ENCODE measurements at places on chromosomes 4 and X.

- no peak for DNase-seq
Observed at GRCh38 chr4:7892212-7893019, 47.2 kb downstream of the AFAP1 start.

GRCh38 chr4:184168406-184169019 is 49.2 kb downstream of the ENPP6 start:
- peak; percentile 59 for DNase-seq

DNA sequence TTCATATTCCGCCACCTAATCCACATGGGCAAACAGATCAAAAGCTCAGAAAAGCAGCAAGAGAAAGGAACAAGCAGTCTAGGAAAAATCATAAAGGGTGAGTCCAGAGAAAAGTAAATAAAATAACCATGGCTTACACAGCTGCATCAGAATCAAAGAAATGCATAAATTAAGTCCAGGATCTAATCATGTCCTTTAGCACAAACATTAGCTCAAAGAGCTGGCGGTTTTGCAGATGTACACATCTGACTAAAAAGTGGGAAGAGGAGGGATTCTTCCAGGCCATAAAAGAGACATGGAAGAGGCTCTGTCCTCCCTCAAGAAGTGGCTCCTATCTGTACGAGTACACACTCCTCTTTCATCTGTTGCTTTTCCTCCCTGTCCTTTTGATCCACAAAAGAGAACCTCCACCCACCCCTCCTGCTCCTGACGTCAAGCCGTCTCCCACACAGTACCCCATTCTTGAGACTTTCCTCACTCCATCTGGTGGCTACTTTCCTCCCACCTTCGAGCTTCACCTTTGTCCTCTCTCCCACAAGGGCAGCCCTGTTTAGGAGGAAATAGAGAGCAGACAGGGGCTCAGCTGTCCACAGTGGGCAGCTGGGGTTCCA is 92.5 kb downstream of the RASL11B start:
- no peak for DNase-seq

DNA sequence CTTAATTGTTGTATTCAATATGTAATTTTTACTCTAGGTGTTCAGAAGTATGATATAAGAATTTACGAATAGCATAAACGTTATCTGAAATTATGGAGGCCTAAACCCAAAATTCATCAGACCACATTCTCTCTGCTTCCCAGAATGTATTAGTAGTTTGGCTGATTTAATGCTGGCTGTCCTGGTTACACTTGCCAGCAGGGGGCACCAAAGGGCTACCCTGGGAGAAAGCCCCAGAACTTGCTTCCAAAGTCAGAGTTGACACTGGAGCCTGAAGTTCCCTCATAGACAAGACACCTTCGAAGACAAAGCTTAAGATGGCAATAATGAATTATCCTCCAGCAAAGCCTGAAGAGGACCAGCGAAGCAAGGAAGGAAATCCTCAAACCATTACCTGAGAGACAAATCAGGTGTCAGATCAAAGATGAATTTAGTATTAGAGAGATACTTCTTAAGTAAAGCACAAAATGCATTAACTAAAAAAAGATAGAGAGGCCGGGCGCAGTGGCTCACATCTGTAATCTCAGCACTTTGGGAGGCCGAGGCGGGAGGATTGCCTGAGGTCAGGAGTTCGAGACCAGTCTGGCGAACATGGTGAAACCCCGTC is 11.3 kb upstream of the ANOS1 start:
- DNase-seq = peak; percentile 21

GRCh38 chr4:7332216-7333023 is 102.3 kb downstream of the PSAPL1 start:
- no peak for DNase-seq

GRCh38 chr4:76736414-76736813 is 161.5 kb downstream of the SOWAHB start:
- DNase-seq = peak; percentile 48

- DNase-seq = no peak
Observed at GRCh38 chr4:35342833-35343232, 901.5 kb downstream of the ARAP2 start.

- peak; percentile 8 for DNase-seq
Observed at GRCh38 chrX:29471829-29472228, 743.5 kb upstream of the MAGEB2 start.

GRCh38 chr4:53589511-53589910 is 1.8 kb downstream of the LNX1 start:
- peak; percentile 6 for DNase-seq

GRCh38 chrX:113726466-113726865 is 857.4 kb upstream of the HTR2C start:
- DNase-seq = no peak

DNA sequence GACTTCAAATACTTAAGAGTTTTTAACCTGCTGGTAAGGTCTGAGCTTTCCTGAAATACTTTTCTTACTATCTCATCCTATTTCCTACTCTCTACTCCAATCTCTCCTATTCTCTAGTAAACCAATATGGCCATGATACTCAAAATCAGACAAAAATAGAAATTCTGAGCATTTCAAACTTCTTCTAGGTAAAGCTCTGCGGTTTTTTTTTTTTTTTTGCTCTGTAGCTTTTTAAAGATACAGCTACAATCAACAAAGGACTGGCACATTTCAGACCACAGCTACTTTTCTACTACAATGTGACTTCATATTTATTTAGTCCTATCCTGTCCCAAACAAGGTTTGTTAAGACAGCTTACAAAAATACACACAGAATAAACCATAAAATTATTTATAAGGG is 31.1 kb downstream of the MAML3 start:
- DNase-seq = no peak

DNA sequence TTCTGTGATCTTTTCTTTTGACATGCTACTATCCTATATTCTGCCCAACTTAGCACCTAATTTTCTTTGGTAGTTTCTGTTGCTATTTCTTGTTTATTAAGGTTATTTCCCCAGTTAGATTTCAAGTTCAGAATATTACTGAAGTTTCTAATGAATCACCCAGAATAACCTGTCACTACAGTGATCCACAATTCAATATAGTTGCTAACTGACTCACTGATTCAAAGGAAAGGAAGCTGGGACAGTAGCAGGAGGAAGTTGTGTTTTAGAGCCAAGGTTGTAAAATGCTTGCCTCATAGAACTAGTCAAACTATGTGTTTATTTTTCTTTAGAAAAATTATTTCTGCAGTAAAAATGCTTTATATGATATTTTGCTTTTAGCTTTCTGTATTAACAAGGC is 37.4 kb downstream of the PAK3 start:
- DNase-seq = no peak

GRCh38 chr4:99723612-99724011 is 66.0 kb upstream of the C4orf54 start:
- DNase-seq = peak; percentile 14

- DNase-seq = peak; percentile 68
Observed at GRCh38 chr4:159177265-159178150, 74.6 kb downstream of the RAPGEF2 start.

DNA sequence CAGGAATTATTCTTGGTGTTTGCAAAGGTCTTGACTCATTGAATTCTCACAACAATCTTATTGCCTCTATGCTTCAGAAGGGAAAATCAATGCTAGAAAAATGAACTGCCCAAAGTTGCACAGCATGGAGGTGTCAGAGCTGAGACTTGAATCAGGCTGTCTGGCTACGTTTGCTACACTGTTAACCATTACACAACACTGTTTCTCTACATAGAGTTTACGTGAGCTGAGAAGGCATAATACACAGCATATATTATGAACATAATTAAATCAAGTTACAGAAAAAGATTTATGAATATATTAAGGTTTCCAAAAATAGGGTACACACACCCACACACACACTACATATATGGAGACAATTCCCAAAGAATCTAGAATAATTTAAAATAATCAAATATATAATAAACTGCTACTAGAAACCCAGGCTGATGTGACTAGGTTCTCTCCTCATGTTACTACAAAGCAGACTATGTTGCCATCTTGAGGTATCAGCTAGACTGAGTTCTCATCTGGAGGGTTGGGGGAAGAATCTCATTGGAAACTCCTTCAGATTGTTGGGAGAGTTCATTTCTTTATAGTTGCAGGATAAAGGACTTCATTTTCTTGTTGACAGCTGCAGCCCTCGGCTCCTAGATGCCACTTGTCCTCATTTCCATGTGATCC is 1270.5 kb downstream of the ARAP2 start:
- no peak for DNase-seq

DNA sequence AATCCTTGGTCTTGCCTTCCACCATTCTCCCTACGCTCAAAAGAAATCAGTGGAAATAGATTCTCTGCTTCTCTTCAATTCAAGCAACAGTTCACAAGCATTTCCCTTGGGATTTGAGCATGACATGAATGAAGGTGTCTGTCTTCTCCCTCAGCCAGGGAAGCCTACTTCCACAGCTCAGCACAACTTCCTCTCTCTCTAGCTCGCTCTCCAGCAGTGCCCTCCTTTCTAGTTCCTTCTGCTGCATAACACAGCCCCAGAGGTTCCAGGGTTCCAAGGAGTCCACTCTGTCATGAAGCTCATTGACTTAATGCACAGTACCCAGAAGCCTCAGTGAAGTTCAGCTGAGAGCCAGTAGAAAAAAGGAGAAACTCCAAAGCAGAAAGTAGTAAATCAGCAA is 81.3 kb downstream of the PLS3 start:
- DNase-seq = peak; percentile 7

DNA sequence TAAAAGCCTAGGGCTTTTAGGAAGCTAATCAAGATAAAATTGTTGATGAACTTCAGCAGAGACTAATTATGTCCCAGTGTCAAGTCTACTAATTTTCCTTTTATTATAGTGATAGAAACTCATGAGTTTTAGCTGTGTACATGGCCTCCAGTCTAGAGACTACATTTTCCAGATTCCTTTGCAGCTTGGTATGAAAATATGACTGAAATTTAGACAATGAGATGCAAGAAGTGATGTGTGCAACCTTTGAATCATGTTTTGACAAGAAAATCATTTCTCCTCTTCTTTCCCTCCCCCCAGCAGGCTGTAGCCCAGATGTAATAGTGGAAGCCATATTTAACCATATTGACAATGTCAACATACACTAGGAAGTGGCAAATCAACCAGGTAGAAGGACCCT is 30.3 kb upstream of the IL13RA2 start:
- DNase-seq = no peak

GRCh38 chr4:125011646-125012045 is 299.1 kb upstream of the ANKRD50 start:
- no peak for DNase-seq

GRCh38 chrX:100928660-100929613 is at the start of gene XKRX:
Gene XKRX, minus strand, starts transcription at chrX:100928917. Its CDS starts 613 bp downstream, at chrX:100928304.
- no peak for DNase-seq

GRCh38 chr4:75101906-75102786 is 169.2 kb downstream of the PARM1 start:
- DNase-seq = no peak

GRCh38 chrX:13345438-13345837 is 25.6 kb upstream of the ATXN3L start:
- DNase-seq = no peak

- no peak for DNase-seq
Observed at GRCh38 chrX:16852617-16853179, 17.5 kb downstream of the RBBP7 start.

DNA sequence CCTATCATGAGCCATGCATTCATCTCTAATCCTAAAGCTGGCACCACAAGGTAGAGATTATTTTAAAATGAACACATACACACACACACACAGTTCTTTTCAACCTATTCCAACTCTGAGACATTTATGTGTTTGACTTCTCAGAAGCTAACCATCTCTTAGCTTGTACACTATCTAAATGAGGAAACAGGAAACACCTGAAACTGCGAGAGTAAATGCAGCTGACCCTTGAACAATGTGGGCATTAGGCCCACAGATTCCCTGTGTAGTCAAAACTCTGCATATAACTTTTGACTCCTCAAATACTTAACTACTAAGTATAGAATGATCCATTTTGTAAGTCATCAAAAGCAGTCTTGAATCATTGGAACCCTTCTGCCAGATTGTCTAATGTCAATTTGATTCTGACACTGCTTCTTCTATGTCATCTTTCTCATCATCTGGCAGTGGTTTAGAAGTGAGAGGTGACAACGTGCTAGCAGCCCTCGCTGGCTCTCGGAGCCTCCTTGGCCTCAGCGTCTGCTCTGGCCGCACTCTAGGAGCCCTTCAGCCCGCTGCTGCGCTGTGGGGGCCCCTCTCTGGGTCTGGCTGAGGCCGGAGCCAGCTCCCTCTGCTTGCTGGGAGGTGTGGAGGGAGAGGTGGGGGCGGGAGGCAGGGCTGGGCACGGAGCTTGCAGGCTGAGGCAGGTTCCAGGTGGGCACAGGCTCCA is 21.4 kb upstream of the IL15 start:
- DNase-seq = no peak

DNA sequence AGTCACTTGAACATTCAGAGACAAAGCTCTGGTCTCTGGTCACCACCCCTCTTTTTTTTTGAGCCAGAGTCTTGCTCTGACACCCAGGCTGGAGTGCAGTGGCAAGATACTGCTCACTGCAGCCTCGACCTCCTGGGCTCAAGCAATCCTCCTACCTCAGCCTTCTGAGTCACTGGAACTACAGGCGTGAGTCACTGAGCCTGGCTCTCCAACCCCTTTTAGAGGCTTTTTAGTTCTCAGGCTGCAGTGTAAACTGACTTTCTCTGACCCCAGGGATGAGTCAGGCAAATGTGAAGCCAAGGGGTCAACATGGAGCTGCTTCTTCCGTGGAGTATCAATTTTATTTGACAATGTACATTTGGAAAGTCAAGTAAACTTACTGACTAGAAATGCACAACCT is 229.2 kb downstream of the PTTG2 start:
- peak; percentile 75 for DNase-seq

DNA sequence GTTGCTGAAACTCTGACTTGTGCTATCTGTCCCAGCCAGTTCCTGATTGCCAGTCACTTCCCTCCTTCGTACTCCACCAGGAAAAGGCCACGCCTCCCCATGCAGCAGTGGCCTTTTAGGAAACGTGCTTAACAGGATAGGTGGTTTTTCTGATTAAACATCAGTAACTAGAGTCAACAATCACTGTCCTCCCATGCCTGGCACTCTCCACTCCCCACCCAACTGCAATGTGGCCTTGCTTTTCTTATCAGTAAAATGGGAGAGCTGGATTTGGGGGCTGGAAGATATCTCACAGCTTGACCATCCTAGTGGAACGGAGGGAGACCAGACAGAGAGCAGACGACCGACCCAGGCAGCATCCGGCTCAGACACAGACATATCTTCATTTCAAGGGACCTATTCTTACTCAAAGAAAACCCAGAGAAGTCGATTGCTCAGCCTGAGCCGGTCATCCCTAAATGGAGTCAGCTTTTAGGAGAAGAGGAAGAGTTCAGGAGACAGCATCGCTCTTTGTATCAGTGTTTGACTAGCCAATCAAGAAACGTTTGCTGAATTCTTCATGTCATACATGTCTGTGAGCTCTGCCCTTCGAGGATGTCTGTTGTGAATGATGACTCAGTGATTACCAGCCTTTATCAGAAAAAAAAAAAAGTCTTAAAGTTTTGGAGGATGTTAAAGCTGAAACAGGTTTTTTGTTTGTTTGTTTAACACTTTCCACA is 12.7 kb upstream of the UBA6 start:
- DNase-seq = peak; percentile 10

Measured in inflammatory macrophage treated with lipopolysaccharide for 4 hours (primary cell).